Adipocyte (in vitro differentiated cells): ENCODE measurements at places on chromosomes 7 and 10.

- DNase-seq, result no peak
Measured at GRCh38 chr10:26448292-26448691, 10.2 kb downstream of the APBB1IP start.

DNA sequence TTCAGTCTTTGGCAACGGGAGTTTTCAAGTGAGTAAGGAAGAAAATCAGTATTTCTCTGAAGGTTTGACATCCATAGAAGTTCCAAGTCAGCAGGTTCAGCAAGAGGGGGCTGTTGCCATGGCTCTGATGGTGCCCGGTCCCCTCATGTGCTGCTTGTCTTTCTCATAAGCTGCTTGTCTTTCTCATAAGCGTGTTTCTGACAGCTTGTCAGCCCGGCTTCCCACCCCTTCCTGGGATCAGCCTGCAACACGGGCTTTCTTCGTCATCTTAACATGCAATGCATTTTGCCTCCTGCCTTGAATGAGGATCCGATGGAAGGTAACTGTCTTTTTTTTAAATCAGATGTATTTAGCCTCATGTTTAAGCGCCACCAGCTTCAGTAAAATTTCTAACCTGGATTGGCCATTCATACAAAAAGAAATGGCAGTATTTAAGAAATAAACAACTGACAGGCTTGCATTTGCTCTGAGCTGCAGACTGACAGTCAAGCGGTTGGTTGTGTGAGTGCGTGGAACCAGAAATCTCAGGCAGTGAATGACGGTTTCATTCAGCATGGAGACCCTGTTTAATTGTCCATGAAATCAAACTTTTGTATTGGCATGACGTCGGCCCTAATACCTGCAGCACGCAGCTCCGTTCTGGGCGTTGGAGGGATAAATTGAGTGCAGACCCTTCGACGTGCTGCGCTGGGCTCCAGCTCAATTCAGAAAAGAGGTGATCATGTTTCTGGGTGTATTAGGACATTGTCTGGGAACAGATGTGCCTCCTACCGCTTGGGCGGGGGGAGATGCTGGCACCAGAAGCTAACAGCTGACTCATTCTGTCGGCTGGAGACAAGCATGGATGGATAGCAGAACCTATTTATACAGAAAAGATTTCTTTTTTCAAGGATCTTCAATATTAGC is 454.7 kb upstream of the FOXK1 start:
- DNase-seq, result peak; percentile 17

DNA sequence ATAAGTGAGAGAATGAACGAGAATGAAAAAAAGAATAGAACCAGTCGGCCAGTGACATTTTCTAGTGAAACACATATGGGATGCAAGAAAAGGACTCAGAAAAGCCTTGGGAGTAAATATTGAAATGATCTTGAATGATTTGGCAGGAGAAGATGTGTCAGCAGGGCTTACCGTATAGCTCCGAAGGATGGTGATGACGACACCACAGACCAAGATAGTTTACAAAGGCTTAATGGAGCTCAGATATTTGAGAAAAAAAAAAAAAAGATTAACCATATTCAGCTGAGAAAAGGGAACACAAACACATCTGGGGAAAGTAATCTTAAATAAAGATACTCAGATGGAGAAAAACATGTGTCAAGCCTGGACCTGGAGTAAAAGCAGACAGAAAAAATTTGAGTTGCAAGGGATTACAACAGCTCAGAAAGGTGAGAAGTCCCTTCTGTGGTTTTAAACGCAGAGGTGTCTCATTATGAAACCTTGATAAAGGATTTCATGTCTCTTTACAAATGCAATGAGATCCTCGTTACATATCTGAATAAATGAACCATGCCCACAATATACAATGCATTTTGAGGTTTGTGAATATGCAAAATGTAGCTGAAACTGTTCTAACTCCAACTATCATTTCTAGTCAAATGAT is 36.0 kb downstream of the DNAJB9 start:
- no peak for DNase-seq

DNA sequence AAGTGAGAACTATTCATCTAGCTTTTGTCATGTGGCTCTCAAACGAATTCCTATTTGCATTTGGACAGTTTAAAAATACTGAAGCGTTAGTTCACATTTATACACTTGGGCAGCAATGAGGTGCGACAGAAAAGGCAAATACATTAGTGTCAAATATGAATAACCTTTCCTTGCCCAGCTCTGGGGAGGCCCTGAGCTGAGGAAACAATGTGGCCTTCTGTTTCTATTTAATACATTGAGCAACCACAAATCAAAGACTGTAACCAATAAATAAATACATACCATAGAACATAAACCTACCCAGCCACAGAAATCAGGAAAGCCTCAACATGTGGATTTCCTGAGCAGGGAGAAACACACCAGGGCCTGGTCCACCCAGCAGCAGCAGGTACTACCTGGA is 585.2 kb downstream of the PARD3 start:
- peak; percentile 19 for DNase-seq

GRCh38 chr10:7565871-7566270 is 100.9 kb downstream of the ITIH5 start:
- no peak for DNase-seq

GRCh38 chr10:58435297-58435985 is 50.2 kb downstream of the TFAM start:
- peak; percentile 92 for DNase-seq

GRCh38 chr7:30924624-30925023 is 13.0 kb downstream of the AQP1 start:
- no peak for DNase-seq

DNA sequence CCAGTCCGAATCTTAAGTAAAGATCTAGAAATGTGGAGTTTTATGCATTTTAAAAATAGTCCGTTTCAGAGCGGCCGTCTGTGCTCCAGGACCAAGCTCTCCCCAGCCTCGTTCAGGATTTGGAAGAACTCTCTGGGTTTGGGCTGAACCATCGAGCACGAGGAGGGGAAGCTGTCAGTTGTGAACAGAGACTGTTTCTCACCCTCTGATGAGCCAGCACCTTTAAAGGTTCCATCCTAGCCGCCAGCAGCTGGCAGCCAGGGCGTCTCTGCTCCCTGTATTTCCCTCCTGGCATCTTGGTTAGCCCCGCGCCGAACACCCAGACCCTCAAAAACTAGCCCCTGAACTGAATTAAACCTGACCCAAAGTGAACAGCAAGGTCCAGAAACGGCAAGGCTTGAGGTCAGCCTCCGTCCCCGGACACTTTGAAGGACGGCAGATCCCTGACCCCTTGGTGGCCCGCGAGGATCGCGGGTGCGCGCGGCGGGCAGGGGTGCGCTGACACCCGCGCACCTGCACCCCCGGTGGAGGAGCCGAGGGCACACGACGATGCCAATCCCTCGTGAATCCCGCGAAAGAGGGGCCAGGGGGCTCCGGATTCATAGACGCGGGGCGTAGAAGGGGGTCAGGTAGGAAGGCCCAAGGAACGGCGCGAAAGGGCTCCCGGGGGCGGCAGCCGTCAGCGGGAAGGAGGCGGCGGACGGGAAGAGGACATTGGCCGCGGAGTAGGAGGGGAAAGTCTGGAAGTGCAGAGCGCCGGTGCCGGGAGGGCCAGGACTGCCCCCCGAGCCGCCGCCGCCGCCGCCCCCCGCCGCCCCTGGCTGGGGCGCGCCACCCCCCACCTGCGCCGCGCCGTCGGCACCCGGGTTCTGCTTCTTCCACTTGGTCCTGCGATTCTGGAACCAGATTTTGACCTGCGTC is 2.7 kb downstream of the NKX1-2 start:
- DNase-seq, result no peak

GRCh38 chr7:141227454-141227853 is 153.6 kb downstream of the TMEM178B start:
- no peak for DNase-seq

DNA sequence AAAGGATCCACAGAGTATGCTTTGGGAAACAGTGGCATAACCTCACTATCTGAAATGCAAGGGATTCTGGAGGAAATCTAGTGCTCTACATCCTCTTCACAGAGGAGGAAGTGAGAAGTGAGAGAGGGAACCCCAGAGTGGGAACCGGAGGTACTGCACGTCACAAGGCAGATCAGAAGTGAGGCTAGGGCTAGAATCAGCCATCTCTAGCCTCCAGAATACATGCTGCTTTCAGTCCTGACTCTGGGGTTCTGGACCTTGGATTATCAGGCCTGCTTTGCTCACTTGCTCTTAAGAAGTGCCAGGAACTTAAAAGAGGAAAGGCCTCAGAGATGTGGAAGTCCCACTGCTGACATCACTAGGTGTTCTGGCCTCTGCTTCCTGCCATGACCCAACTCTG is 25.7 kb downstream of the ZNF503 start:
- DNase-seq, result no peak

GRCh38 chr10:15347150-15347549 is 23.9 kb downstream of the FAM171A1 start:
- DNase-seq, result no peak

GRCh38 chr7:75884476-75884875 is 5.6 kb downstream of the RHBDD2 start:
- no peak for DNase-seq

DNA sequence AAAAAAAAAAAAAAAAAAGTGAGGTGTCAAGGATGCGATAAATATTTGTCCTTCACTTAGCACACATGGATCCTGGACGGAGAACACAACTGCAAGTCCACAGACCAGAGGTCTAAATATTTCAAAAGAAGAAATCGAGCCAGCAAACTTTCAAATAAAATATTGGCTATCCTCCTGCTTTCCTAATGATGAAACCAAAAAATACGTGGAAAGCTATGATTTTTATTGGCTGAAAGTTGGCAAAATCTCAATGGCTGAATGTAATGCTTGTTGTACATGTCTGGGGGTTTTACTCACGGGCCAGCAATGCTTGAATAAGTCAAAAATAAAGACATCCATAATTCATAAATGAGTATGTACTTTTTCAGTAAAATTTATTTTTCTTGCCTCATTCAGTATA is 19.0 kb upstream of the MGMT start:
- no peak for DNase-seq

DNA sequence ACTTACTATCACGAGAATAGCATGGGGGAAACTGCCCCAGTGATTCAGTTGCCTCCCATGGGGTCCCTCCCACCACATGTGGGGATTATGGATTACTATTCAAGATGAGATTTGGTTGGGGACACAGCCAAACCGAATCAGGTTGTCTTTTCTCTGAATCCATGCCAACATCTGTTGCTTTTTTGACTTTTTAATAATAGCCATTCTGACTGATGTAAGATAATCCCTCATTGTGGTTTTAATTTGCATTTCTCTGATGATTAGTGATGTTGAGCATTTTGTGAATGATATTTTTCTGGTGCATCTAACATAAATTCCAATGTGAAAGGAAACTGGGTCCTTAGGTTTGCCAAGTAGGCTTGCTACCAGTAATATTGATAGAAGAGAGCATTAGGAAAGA is 69.0 kb upstream of the ARHGAP21 start:
- DNase-seq, result no peak

DNA sequence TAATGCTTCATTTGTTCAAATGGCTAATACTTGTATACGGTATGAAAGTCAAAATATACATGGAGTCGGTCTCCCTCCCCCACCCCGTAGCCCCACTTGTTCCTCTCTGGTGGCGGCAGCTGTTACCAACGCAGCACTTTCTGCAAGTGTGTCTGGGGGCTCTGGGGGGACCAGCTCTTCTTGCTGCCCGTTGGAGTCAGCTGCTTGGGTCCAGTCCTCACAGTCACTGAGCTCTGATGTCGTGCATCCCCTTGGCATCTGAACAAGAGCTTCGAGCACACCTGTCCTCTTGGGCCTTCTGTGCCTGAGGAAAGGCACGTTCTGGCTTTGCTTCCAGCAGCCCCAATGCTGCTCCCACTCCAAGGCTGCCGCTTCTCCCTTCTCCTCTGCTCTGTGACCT is 493.1 kb downstream of the PLXNA4 start:
- no peak for DNase-seq

GRCh38 chr10:13180788-13181187 is 19.4 kb downstream of the MCM10 start:
- DNase-seq, result no peak

- DNase-seq, result no peak
Measured at GRCh38 chr7:92720604-92721350, 115.6 kb downstream of the CDK6 start.

DNA sequence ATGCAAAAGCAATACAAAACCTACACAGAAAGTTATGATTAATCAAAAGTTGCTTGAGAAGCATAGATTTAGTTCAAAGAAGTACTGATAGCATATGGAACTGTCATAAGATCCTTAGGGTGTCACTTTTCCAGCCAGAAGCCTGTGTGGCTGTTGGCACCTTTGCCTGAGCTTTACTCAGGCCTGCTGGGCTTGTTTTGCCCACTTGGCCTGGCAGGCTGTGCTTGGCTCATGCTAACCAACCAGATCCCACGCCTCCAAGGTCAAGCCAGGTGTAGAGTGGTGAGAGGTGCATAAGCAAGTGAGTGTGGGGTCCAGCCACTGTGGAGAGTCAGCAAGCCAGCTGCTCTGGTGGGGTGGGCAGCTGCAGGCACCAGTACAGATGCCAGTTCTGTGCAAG is 12.0 kb upstream of the LIPA start:
- no peak for DNase-seq

DNA sequence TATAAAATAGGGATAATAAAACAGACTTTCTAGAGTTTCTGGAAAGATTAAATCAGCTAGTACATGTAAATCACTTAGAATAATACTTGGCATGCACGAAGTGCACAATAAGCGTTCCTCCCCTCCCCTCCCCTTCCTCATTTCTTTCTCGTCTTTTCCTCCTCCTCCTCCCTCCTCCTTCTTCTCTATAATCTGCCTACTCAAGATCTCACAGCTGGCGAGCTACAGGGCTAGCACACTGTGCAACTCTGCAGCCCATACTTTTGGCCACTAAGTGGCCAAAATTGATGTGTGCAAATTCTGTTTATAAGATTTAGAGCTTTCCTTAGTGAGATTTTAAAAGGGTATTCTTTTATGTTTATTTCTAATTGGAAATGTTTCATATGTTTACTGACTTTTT is 565.3 kb downstream of the PHTF2 start:
- DNase-seq, result no peak

GRCh38 chr10:104350127-104350635 is 3.5 kb upstream of the CFAP58 start:
- DNase-seq, result peak; percentile 88

DNA sequence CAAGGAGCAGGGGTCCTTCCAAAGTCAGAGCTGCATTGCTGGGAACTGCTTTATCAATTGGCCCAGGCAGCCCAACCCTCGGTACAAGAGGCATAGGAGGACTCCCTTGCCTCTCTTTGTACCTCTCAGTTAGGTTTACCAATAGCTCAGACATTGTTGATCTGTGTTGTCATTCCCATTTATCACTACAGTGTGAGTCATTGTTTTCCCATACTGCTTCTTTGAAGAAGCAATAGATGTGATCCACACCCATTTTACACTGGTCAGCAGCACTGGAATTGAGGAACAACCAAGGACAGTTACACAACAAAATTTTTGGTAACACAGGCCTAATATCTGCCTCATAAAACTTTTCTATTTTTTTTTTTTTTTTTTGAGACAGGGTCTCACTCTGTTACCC is 307.2 kb downstream of the SNX13 start:
- peak; percentile 40 for DNase-seq

- DNase-seq, result no peak
Measured at GRCh38 chr7:68109299-68109698, 1112.7 kb downstream of the TYW1 start.

GRCh38 chr7:117165656-117166055 is 157.2 kb downstream of the WNT2 start:
- no peak for DNase-seq

- peak; percentile 17 for DNase-seq
Measured at GRCh38 chr7:32660936-32661335, 165.6 kb downstream of the AVL9 start.

- DNase-seq, result no peak
Measured at GRCh38 chr10:64363687-64364086, 842.5 kb downstream of the REEP3 start.

GRCh38 chr10:88131511-88132139 is 268.2 kb downstream of the PTEN start:
- DNase-seq, result no peak

GRCh38 chr10:88848499-88848898 is 3.1 kb downstream of the ANKRD22 start:
- DNase-seq, result peak; percentile 81
